ENCODE measurements at places on chromosomes 12 and 14.

GRCh38 chr12:50314636-50315312 is 31.5 kb upstream of the LIMA1 start:
- peak; percentile 64 for DNase-seq

DNA sequence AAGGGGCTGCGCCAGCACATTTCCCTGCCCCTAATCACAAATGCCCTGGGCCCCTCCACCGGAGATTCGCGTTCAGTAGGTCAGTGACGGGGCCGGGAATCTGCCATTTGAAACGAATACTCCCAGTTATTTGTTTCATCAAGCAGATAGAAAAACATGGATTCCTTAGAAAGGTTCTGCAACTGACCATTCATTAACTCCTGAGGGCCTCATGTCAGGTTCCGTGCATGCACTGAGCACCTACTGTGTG is 25.6 kb upstream of the UBC start:
- DNase-seq: no peak

- DNase-seq: no peak
These were observed 6.4 kb downstream of the FOXA1 start for GRCh38 chr14:37588667-37588955.

GRCh38 chr12:132007041-132007440 is 57.3 kb downstream of the EP400 start:
- DNase-seq: no peak

DNA sequence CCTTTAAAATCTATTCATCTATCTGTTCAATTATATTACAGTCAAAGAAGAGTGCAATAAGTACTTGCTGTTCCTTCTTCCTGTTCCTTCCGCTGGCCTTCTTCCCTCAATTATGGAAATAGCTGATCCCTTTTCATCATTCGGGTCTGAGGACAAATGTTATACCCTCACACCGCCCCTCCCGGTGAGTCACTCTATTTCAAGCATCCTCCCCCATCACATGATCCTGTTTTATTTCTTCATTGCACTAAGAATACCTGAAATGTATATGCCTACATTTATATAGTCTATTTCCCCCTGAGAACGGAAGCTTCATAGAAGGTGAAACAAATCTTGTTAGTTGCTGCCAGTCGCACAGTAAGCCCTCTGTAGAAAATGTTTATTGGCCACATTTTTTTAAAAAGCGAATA is 2.5 kb downstream of the SLC38A1 start:
- DNase-seq: peak; percentile 52

DNA sequence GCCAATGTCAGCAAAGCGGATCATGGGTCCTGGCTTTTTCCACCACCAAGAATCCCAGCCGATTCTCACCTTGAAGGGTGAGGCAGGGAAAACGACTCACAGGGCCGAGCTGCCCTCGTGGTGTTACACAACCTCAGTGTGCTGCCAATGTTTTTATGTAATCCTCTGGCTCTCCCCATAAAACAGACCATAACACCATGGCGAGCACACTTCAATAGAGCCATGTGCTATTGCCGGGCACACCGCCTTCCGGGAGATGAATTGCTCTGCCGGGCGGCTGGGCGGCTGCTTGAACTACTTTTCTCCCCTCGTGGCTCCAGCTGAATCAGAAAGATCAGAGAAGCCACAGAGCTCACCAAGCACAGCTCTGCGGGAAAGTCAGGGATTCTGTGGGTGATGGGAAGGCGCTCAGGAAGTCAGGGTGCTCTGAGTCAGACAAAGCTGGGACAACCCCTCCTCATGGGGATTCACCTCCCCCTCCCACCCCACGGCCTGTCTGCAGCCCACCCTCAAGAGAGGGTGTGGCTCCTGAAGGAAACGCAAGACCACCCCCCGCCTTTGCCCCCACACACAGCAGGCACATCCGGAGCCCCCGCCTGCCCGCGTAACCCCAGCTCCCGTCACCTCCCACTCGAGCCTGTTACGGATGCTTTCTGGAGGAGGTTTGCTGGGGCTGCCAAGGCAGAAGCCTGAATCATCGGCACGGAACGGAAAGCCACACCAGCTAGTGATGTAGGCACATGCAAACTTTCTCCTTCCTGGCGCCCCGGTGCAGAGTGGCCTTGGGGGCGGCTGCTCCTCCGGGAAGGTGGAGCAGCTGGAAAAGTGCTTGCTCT is 1.8 kb downstream of the GALNT9 start:
- DNase-seq: peak; percentile 100

DNA sequence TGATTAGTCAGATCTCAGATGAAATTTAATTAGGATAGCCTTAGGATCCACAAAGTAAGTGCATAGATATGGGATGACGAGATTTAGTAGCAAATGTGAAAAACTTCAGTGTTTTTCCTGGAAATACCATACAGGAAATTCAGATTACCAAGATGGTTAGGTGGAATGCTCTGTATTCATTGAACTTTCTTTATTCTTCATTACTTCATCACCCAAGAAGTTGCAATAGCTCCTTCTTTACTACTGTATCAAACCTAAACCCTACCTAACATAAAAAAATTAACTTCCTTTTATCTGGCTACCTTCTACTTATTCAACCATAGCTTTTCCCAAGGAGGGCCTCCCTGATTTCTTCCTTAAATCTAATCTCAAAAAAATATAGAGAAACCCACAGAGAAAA is 100.4 kb downstream of the TTC6 start:
- no peak for DNase-seq

DNA sequence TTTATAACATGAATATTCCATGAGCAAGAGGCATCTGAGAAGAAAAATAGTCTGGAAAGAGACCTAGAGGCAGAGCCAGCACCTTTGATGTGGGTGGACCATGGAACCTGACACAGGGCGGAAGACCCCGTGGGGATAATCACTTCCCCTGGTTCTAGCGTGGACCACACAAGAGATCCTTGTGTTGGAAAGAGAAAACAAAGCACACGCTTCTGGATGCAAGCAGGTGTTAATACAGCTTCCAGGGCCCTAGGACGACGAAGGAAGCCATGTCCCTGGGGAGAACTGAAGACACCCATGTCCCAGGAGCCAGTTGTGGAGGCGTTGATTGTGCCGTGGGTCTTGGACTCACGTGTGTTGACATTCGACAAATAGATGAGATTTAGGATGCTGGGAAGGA is 102.9 kb downstream of the ADGRD1 start:
- no peak for DNase-seq

DNA sequence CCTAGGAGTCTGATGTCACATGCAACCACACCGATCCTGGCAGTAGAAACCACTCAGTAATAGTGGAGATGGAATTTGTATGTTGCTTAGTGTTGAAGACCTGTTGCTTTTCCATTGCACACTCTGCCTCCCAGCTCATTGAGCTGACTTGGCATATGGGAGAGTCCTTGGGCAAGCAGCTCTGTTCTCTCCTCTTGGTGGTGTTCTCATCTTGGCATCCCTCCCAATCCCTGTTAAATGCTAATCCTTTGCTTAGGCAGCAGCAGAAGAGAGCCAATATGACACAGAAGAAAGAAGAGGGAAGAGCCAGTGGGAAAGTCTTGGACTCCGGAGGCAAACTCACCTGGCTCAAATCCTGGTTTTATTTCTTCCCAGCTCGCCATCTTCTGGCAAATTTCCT is 178.0 kb upstream of the CAND1 start:
- DNase-seq: no peak

DNA sequence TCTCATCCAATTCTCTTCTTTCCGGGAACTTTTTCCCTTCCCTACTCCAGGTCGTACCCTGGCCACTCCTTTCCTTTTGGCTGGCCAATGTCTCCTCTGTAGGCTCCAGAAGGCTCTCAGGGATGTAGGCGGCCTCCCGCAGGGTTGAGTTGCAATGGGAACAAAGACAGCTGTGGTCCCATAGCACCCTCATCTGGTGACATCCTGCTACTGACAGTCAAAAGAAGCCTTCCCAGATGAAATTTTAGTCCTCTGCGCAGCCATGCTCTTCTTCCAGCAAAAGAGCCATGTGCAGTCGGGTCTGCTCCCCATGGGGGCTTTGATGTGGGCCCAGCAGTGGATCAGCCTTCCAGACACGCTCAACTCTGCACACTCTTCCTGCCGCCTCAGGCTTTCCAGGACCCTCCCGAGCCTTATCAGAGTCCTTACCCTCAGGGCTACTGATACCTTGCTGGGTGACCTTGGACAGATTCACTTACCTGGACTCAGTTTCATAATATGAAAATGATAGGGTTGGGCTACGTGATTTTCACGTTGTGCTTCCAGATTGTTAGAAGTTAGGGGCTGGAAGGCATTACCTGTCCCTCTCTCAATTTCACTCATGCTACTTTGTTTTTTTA is 5.5 kb upstream of the CELA1 start:
- DNase-seq: peak; percentile 78

- no peak for DNase-seq
These were observed 377.6 kb downstream of the FLRT2 start for GRCh38 chr14:85907536-85907935.

- DNase-seq: no peak
These were observed 125.5 kb downstream of the GPR135 start for GRCh38 chr14:59339524-59340330.

- no peak for DNase-seq
These were observed 515.7 kb downstream of the ETNK1 start for GRCh38 chr12:23140710-23141109.

DNA sequence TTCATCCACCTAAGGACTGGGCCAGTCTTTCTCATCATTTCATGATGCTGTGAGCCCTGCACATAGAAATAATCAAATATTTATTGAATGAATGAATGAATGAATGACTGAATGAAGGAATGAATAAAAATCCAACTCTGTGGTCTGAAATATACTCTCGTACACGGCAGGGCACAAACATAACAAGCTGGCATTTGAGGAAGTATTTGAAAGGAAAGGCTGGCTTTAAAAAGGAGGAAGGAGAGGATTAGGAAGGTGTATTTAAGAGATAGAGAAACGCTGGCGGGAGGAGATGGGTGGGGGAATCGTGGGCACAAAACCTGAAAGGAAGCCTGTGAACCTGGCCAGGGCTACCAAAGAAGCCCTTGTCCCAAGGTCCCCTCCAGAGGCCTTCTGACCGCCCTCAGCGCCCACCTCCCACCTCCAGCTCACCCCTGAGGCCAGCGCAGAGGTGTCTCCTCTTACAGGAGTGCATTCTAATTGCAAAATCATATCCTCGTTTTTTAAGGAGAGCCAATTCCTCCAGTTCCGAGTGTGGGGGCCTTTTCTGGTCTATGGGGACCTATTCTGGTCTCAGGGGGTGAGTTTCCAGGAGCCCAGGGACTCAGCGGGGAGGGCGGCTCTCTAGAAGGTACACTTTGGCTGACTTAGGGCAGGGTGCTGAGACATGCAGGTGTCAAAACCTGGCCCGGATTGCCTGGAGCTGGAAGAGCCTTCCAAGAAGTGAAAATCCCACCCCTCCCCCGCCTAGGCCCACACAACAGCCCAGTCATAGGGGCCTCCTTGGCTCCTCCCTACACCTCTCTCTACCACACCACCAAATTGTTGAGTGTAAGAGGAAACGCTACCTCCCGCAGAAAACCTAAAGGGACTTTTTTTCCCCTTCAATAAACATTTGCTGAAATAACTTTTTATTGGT is 8.7 kb upstream of the JDP2 start:
- peak; percentile 88 for DNase-seq

GRCh38 chr14:104396682-104397470 is 182.7 kb upstream of the C14orf180 start:
- DNase-seq: no peak

DNA sequence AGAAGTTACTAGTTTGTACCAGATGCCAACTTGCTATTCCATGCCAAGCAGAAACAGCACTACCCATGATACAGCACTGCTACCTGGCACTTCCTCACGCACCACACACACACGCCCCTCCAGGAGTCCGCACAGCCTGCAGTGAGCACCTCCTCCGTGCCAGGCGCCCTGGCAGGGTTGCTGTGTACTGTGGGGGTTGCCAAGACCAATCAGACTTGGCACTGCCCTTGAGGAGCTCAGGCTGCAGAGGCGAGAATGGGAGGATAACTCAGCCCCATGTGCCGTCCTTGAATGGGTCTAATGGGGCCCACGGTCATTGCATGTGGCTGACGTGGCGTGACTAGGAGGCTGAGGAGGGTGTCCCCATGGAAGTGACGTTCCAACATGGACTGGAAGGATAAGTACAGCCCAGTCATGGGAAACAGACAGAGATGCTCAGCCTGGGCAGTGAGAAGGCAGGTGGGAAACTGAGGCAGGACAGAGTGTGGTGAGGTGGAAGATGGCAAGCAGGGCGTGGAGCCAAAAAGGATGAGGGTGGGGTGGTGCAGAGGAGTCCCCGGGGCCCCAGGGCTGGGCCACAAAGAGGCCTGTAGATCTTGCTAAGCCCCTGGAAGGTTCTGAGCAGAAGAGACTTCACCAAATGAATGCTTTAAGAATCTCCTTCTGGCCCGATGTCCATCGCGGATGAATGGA is 65.3 kb upstream of the C14orf180 start:
- no peak for DNase-seq

DNA sequence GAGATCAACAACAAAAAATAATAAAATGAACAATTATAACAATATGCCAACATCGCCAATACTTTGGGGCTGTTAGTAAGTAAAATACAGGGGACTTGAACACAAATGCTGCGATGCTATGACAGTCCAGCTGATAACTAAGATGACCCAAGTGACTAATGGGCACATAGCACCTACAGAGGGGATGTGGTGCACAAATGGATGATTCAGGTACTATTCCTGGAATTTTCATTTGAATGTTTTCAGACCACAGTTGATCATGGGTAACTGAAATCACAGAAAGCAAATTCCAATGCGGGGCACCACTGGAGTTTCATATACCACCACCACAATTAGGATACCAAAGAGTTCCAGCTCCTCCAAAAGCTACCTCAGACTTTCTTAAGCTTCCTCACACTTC is 82.9 kb downstream of the RCOR1 start:
- no peak for DNase-seq

DNA sequence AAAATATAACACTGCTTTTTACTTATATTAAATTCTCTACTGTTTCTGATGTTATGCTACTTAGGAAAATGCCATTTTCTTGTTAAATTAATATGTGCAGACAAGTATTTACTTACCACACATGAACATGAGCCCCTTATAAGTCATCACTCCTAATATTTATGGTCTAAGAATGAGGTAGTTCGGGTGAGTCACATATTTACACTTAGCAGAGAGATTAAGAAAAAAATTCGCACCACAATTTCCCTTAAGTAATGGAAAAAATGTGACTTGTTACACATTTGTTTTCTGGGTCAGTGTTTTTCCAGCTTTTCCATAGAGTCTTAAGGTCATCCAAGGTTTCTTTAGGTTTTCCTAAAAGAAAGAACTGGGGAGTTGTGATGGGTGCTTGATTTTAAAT is 68.3 kb downstream of the RERG start:
- DNase-seq: no peak

- peak; percentile 49 for DNase-seq
These were observed 53.7 kb downstream of the FOXN4 start for GRCh38 chr12:109255377-109255776.

GRCh38 chr12:389142-390096 is at the start of gene KDM5A:
Gene KDM5A, minus strand, starts transcription at chr12:389320. Its CDS starts 229 bp downstream, at chr12:389091.
- peak; percentile 94 for DNase-seq

- no peak for DNase-seq
These were observed 114.0 kb upstream of the PRB2 start for GRCh38 chr12:11509326-11509725.

DNA sequence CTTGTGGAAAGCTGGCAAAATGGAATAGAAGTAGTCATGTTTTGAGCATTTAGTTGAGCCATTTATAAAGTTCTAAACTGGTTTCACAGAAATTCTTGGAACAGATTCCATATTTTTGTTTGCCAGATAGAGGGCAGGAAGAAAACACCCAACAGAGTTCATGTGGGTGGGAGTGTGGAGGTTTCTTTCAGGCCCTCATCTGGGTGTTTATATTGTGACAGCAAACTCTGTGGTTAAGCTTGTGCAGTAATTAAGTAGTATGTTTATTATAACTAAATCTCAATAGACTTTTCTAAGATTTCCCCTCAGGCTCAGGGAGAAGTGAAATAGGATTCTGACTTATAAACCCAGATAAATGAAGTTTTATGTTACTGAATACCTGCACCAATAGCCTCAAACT is 57.4 kb downstream of the SPPL3 start:
- DNase-seq: no peak

Data from NB4 (cell line).